Lower leg skin (tissue), 4 donors: ENCODE measurements at places on chromosomes 4 and X. TPM values are rescaled to one million over a fixed set of nuclear protein-coding genes. Genes with fewer than 3 reads are reported as not detected.

The CXCL3 gene
- not detected for total RNA-seq

The SPANXN3 gene
- not detected for total RNA-seq

The SLC7A11 gene
- total RNA-seq = 1.2 TPM

The FSTL5 gene
- not detected for total RNA-seq

The SLITRK4 gene
- total RNA-seq = 3.3 TPM

The RGN gene
- total RNA-seq = not detected

The ITM2A gene
- total RNA-seq = 23.1 TPM

The PALLD gene
- total RNA-seq = 71.8 TPM

The CYSLTR1 gene
- total RNA-seq = 0.25 TPM

The ADAM29 gene
- total RNA-seq = not detected

The TLL1 gene
- 1.8 TPM for total RNA-seq

The YY2 gene
- 1.9 TPM for total RNA-seq

The ADGRG2 gene
- total RNA-seq = 0.62 TPM

The PDGFRA gene
- total RNA-seq = 17.8 TPM

The GAGE12F gene
- total RNA-seq = not detected

The P2RY4 gene
- total RNA-seq = 7.4 TPM

The SHROOM4 gene
- total RNA-seq = 2.2 TPM

The FRG2 gene
- not detected for total RNA-seq

The TMPRSS11F gene
- 22.3 TPM for total RNA-seq

The RHOXF2B gene
- total RNA-seq = not detected

The FGA gene
- not detected for total RNA-seq

The CPZ gene
- total RNA-seq = not detected

The DCHS2 gene
- total RNA-seq = 0.34 TPM

The VCX3B gene
- not detected for total RNA-seq

The MAGEB5 gene
- not detected for total RNA-seq

The OPHN1 gene
- total RNA-seq = 4.9 TPM
